ENCODE measurements at places on chromosomes 3 and 15. TPM values are rescaled to one million over a fixed set of nuclear protein-coding genes. Genes with fewer than 3 reads are reported as not detected.

Gene RSL24D1
- 76.1 TPM for total RNA-seq

Gene ASB14
- total RNA-seq: not detected

Gene GASK1A
- total RNA-seq: not detected

Gene COL6A5
- total RNA-seq: 0.05 TPM

Gene A4GNT
- total RNA-seq: not detected

Gene FMN1
- 5.3 TPM for total RNA-seq

Gene COL7A1
- 28.7 TPM for total RNA-seq

Gene C3orf22
- total RNA-seq: not detected

Gene TMEM207
- not detected for total RNA-seq

Gene CPN2
- total RNA-seq: not detected
